ENCODE measurements at places on chromosomes 5 and 9.

DNA sequence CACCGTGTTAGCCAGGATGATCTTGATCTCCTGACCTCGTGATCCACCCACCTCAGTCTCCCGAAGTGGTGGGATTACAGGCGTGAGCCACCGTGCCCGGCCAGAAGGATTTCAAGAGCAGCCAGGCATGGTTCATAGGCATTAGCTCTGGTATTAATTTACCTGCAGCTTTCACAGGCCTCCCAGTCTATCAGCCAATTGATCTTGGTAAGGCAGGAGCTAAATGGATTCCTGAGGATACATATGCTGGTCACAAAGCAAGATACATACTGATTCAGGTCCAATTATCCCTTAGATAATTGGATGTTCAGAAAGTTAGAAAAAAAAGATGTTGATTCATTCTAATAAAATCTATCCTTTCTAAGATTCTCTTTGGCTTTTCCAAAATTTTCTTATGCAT is 487.1 kb downstream of the TLE1 start:
- no peak for DNase-seq

DNA sequence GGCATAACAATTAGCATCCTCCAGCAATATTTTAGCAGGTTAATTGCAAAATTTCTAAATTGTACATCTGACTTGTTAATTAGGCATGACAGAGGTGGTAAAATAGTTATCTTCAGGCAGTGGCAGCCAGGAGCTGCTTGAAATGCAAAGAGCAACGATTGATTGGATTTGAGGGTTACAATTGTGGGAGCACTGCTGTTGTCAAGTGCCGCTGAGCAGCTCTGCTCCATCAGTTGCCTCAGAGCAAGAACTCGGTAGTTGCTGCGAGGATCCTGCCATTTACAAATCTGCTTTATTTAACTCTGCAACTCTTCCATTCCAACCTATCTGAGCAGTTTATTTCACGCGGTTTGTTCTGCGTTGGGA is 12.6 kb downstream of the PBX3 start:
- no peak for DNase-seq

DNA sequence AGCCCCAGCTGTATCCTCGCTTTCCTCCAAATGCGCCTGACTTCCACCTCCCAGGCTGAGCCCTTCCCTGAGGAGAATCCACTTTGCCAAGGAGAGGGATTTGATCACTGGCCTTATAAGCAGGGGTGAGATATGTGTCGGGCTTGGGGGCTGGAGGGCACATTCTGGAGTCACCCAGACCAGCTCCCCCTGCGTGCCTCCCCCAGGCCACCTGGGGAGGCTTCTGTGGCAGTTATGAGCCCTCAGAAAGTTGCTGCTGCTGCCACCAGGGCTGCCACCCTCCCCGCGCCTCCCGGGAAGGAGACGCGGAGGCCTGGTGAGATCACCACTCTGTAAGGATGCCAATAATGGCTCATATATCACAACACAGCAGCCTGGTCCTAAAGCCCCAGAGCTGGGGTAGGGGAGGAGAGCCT is 211.5 kb downstream of the PAPPA start:
- peak; percentile 76 for DNase-seq

DNA sequence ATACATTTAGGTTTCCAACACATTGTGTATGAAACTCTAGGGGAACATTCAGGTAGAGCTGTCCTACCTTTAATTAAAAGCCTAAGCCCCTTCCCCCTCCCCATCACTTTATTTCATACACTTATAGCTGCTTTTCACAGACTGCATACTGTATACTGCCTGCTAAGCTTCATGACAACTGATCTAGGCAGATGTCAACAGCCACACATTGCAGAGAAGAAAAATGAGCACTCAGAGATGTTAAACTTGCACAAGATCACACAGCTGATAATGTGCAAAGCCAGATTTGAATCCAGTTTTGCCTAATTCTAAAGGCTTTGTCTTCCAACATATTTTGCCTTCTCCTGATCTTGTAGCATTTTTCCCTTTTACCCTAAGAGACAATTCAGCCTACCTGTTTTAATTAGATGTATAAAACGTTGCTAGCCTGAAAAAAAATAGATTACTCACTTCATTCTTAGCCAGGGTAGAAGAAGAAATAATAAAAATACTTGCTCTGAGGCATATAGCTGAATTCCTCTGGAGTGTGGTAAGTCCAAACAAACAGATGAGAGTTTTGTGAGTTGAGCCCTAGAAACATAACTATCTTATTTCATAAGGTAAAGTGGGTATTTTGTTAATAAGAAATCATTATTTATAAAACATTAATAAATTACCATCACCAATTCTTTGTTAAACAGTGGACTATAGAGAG is 56.9 kb upstream of the CAST start:
- no peak for DNase-seq

DNA sequence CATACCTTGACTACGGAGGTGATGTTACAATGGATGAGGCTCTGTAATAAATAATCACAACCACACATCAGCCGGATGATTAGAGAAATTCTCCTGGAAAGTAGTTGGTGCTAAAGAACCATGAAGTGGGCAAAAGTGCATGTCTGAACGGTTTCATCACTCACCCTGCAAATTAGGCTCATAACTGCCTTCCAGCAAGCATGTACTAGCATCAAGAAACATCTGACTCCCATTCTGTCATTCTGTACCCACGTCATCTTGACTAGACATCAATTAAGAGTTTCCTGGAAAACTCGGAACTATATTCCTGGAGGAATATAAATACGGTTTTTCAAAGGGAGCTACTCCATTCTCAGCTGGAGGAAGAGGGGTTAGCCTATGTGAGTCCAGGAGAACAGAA is 52.2 kb downstream of the HSD17B3 start:
- no peak for DNase-seq
